ENCODE measurements at places on chromosomes 5 and 9.

DNA sequence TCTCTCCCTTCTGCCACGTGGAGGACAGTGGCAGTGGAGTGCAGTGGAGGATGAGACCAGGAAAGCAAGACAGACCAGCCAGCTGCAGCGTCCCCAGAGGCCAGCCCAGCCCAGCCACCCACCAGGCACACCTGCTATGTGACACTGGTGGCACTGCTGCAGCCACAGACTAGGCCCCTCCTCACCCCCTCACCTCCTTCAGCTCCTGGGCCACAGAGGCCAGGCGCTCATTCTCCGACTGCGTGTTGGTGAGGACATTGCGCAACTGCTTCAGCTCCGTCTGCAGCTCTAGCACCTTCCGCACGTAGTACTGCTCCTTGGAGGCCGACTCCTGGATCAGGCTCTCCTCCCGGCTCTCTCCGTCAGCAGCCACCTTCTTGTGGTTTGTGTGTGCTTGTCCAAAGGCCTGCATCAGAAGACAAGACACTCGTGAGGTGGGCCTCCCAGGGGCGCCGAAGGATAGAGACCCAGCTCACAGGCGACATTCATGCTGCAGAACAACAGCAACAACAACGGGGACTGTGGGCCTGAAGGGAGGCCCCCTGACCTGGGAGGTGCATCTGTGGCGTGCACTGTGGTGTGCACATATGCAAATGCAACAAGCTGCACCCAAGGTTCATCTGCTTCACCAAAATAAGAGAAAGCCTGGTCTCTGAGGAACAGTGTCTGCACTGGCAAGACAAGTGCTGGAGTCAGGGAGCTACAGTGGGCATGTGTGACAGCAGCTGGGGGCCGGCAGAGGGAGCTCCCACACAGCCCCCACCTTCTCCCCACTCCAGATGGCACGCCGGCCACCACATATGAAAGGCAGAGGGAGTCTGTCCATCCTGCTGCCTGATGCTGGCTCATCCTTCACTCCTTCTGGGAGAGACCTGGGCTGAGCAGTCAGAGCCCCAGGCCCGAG lies 35.5 kb downstream of the BICD2 start:
- DNase-seq = no peak

- no peak for DNase-seq
Observed at GRCh38 chr9:35070823-35071813, 1.3 kb downstream of the VCP start.

- DNase-seq = no peak
Observed at GRCh38 chr9:133787754-133788025, 49.5 kb upstream of the SARDH start.

DNA sequence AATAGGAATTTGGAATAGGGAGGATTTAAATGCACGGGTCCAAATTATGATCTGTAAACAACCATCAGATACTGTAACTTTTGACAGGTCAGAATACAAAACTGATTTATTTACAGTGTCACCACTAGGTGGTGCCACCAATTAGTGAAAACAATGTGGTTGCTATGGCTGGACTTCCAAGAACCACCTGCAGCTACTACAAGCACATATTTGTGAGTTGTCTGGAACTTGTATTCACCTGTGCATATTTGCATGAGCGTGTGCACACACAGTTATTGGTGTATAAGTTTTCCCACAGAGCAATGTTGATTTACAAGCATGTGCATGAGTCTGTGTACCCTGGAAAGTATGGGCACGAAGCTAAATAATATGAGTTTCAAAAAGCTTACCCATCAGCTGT lies 3.0 kb upstream of the HRCT1 start:
- no peak for DNase-seq

- peak; percentile 15 for DNase-seq
Observed at GRCh38 chr5:80481019-80481893, 6.6 kb upstream of the FAM151B start.

Data from stimulated activated CD8-positive, alpha-beta memory T cell treated with anti-CD3 and anti-CD28 coated beads, Interleukin-7, amount 100 ng/mL, for 4 hours (primary cell).